ENCODE measurements at places on chromosomes 7 and 10. TPM values are rescaled to one million over a fixed set of nuclear protein-coding genes. Genes with fewer than 3 reads are reported as not detected.

Gene CFAP58
- not detected for polyA plus RNA-seq

Gene ZNF485
- 6.9 TPM for polyA plus RNA-seq

Gene MYL10
- not detected for polyA plus RNA-seq

Gene UCMA
- polyA plus RNA-seq, result not detected

Gene SFRP4
- not detected for polyA plus RNA-seq

Gene C10orf71
- polyA plus RNA-seq, result not detected

Gene CCL24
- polyA plus RNA-seq, result not detected

Gene SPDYE18
- not detected for polyA plus RNA-seq

Gene LHFPL3
- not detected for polyA plus RNA-seq

Gene SPDYE9
- polyA plus RNA-seq, result not detected

Gene PLAU
- not detected for polyA plus RNA-seq

Gene LIPJ
- polyA plus RNA-seq, result 0.51 TPM

Gene TFR2
- 1.3 TPM for polyA plus RNA-seq

Gene FAM200A
- polyA plus RNA-seq, result 6.1 TPM

Gene ADGRA1
- polyA plus RNA-seq, result not detected

Gene ICA1
- polyA plus RNA-seq, result 0.16 TPM

Gene PPP1R17
- polyA plus RNA-seq, result not detected

Gene NUTM2A
- polyA plus RNA-seq, result not detected

Gene GIMAP1
- polyA plus RNA-seq, result 0.67 TPM

Gene ELFN1
- not detected for polyA plus RNA-seq

Gene SPDYE5
- polyA plus RNA-seq, result 0.14 TPM

Gene PILRA
- 1.8 TPM for polyA plus RNA-seq

Gene GOLGA7B
- polyA plus RNA-seq, result not detected
